ENCODE measurements at places on chromosomes 2 and 18.

- DNase-seq = no peak
Observed at GRCh38 chr2:53549497-53549896, 218.1 kb upstream of the CHAC2 start.

DNA sequence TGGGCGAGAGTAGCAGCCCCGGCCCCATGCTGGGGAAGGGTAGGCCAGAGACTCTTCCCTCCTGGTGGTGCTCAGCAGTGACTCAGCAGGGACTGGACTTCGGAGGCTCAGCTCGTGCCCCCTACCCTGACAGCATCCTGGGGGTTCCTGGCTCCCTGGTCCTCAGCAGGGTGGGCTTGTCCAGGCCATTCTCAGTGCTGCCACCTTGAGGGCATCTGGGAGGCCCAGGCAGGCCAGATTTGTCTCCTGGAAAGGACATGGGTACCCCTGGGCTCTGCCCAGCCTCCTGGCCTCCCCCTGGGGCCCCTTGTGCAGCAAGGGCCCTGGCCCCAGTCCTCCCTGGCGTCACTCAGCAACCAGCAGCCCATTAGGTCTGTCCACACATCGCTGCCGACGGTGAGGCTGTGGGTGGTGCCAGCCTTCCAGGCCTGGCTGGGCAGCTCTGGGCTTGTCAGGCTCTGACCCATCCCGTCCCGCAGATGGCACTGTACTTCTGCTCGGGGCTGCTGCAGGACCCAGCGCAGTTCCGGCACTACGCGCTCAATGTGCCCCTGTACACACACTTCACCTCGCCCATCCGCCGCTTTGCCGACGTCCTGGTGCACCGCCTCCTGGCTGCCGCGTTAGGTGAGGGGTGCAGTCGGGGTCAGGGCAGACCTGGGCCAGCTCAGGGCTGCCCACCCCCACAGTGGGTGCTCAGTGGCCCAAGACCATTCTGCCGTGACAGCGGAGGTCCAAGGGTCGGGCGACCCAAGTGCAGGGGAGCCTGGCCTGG, 45.0 kb upstream of the ALPP start:
- no peak for DNase-seq

- DNase-seq = no peak
Observed at GRCh38 chr18:21439431-21439846, 161.1 kb downstream of the ESCO1 start.

DNA sequence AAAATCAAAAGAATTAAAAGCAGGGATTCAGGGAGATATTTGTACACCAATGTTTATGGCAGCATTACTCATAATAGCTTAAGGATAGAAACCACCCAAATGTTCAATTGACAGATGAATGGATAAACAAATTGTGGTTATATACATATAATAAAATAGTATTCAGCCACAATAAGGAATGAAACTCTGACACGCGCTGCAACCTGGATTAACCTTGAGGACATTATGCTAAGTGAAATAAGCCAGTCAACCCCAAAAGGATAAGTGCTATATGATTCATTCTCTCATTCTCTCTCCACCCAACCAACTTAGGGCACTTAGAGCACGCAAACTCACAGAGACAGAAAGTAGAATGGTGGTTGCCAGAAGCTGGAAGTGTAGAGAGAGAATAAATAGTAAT, 216.8 kb upstream of the SLC14A2 start:
- no peak for DNase-seq

- no peak for DNase-seq
Observed at GRCh38 chr18:25222648-25223047, 129.3 kb downstream of the ZNF521 start.

DNA sequence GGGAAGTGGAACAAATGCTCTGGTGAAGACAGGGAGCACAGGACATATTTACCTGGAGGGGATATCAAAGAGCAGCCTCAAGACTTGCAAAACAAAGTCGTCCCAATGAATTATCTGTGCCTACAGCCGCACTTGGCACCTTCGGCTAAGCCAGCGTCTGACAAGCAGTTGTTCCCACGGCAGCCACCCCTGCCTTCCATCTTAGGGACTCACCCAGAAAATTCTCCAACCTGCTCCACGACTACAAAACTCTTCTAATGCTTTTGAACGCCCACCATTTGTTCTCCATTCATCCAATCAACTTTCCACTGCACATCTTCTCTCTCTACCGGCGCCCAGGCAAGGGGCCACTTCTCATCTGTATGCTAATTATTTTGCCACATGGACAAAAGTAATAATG, 7.0 kb downstream of the MYT1L start:
- peak; percentile 41 for DNase-seq

GRCh38 chr2:240850756-240851077, 17.9 kb upstream of the AGXT start:
- DNase-seq = no peak

GRCh38 chr2:129056309-129056958, 737.8 kb upstream of the HS6ST1 start:
- DNase-seq = no peak

DNA sequence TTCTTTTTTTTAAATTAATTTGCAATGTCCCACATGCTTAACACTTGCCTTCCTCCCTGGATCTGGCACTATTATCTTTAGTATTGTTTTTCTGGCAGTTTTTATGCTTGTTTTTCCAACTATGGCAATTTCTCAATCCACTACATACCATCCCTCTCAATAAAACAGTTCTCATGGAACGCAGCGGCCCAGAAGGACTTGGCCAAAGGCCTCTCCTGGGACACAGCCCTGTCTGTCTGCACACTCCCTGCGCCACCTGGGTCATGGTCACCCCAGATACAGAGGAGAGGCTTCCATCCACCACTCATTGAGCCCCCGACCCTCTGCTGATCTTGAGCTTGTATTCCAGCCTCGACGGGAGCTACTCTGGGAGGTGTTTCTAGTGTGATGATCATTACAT, 91.2 kb downstream of the TWIST2 start:
- DNase-seq = no peak

DNA sequence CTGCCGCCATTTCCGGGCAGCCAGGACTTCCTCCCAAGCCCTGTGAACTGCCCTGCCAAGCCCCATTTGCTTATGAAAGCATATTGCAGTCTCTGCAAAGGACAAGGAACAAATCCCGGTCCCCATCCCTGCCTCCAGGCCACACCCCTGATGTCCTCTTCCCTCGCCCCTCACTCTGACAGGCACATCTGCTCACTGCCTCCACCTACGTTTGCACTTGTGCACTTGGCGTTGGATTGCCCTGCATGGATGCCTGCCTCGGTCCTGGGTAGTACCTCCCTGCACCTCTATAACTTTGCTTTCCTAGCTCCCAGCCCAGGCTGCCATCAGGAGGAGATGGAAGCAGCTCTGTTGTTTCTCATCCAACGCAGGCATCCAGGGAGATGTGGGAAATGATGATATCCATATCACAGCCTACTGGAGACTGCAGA, 19.6 kb upstream of the RPL31 start:
- no peak for DNase-seq

DNA sequence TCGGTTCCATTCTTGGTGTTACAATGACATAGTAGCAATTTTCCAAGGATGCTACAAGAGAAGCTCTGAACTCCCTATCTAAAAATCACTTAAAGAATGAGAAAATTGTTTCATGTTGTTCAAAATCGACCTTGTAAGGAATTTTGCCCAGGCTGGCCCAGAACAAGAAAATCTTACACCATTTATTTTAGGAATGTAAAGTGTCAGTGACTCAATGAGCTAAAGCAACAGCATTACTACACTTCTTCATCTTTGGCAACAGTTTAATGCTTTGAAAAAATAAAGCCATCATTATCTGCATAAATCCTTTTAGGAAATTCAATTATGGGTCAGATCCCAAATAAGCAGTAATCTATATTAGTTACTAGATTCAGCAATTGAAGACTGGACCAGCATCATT, 38.6 kb downstream of the SLC25A12 start:
- no peak for DNase-seq

DNA sequence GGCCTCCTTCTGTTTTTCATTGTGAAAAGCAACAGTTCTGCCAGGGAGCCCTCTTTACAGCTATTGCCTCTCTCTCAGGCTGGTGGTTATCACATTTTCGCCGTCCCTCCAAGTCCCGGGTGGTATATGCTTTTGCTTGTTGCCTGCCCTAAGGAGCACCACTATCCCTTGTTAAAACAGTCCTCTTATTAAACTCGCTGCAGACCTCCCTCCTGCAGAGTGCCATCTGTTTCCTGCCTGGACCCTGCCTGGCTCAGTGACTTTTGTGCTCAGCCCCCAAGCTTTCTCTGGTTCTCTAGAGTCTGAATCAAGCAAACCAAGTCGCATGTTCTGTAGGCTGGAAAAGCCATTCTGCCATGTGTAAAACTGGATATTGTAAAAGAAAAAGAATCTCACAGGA, 72.1 kb upstream of the FHL2 start:
- DNase-seq = no peak

GRCh38 chr2:239790721-239791120, 234.4 kb downstream of the NDUFA10 start:
- no peak for DNase-seq

DNA sequence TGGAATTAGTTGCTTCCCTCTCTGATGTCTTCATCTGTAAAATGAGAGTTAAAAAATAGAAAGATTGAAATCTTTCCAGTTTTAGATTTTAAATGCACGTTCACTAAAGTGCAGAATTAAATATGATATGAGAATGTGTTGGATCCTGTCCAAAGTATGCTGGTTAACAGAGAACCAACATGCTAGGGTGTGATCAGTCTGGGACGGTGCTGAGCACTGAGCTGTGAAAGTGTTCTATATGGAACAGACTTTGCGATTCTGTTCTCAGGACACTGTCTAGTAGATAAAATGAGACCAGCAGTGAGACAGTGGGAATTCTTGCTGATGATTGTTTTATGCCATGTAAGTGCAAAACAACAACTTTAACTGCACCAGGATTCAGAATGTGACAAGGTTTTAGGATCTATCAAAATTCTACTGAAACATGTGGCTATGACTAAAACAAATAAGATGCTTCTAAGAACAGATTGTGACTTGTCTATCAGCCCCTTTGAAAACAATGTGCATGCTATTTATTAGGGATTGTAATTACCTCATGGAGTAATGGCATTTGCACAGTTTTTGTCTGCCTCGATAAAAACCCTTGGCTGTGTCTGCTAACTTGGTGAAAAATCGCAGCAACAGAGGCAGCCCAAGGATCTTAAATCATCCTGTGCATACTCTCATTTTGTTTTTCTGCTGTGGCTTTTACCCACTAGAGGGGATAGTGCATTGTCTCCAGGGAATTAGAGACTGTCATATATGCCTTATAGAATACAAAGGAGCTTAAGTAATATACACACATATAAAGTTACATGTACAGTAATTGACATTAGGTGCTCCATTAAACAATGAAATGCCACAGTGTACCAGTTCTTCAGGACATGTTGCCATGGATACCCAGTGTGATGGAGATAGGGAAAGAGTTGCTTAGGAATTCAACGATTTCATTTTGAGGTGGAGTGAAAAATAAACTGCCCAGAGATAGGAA, 55.1 kb downstream of the MAP3K20 start:
- no peak for DNase-seq

GRCh38 chr2:231904161-231904611, 22.0 kb downstream of the NPPC start:
- peak; percentile 14 for DNase-seq

GRCh38 chr2:101030866-101031554, 28.9 kb downstream of the RPL31 start:
- DNase-seq = no peak

GRCh38 chr2:710867-711665, 33.9 kb upstream of the TMEM18 start:
- DNase-seq = no peak

DNA sequence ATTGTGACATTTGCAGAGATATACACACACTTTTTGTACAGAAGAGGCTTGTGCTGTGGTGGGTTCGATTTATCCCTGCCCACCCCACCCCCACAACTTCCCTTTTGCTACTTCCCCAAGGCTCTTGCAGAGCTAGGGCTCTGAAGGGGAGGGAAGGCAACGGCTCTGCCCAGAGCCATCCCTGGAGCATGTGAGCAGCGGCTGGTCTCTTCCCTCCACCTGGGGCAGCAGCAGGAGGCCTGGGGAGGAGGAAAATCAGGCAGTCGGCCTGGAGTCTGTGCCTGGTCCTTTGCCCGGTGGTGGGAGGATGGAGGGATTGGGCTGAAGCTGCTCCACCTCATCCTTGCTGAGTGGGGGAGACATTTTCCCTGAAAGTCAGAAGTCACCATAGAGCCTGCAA, 40.0 kb downstream of the STEAP3 start:
- no peak for DNase-seq

DNA sequence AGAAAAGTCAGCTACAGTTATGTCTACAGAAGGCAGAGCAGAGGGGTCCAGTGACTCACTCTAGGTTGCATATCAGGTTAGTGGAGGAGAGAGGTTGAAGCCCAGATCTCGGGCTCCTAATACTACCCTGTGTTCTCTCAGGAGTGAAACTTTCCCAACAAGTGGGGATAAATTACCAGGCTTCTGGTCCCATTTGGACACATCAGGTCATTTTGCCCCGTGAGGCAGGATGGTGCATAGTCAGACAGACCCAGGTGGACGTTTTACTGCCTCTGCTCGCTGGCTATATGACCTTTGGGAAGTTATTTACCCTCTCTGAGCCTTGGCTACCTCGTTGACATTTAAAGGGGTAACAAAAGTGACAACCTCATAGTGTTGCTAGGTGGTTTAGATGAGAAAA, 128.0 kb upstream of the REV1 start:
- no peak for DNase-seq

GRCh38 chr2:122565364-122565763, 809.9 kb downstream of the TSN start:
- no peak for DNase-seq

- DNase-seq = no peak
Observed at GRCh38 chr18:76727589-76727988, 94.8 kb upstream of the ZNF236 start.
